Stimulated activated CD8-positive, alpha-beta memory T cell treated with anti-CD3 and anti-CD28 coated beads, Interleukin-4, amount 100 ng/mL, for 1 hour (primary cell): ENCODE measurements at places on chromosomes 5 and 9.

DNA sequence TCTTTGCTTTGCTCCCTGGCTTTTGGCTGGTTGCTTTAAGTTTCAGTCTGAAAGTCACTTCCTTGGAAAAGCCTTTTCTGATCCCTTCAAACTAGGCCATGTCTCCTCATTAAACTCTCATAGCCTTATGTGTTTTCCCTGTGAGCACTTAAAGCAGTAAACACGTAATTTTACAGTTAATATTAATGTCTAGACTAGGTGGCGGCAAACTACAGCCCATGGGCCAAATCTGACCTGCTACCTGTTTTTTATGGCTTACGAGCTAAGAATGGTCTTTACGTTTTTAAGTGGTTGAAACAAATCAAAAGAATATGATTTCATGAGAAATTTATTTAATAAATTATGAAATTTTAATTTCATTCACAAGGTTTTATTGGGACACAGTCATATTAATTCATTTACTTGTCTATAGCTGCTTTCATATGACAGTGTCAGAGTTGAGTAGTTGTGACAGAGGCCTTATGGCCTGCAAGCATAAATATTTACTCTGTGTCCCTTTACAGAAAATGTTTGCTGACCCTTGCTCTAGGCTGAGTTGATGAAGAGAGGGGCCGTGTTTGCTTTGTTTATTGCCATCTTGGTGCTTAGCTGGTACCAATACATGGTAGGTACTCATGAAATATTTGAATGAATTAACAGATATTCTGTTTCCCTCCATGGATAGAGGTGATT is 7.4 kb downstream of the SLC44A1 start:
- DNase-seq = no peak

GRCh38 chr5:147169399-147169798 is 65.4 kb upstream of the STK32A start:
- no peak for DNase-seq

DNA sequence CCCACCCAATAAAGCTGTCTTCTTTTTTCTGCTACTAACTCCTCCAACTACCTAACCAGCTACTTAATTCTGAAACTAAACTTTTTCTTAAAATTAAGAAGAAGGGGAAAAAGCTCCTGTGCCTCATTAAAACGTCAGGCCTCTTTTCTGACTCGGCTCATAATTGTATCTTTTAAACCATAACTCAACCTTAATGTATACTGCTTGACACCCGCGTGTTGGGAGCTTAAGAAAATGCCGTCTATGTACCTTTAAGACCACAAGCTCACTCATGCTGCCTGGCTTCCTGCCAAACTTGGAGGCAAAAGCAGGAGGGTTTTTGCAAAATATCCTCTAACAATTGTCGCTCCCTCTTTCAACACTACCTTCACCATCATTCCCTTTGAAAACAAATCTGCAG is 5.0 kb downstream of the EBF1 start:
- no peak for DNase-seq

DNA sequence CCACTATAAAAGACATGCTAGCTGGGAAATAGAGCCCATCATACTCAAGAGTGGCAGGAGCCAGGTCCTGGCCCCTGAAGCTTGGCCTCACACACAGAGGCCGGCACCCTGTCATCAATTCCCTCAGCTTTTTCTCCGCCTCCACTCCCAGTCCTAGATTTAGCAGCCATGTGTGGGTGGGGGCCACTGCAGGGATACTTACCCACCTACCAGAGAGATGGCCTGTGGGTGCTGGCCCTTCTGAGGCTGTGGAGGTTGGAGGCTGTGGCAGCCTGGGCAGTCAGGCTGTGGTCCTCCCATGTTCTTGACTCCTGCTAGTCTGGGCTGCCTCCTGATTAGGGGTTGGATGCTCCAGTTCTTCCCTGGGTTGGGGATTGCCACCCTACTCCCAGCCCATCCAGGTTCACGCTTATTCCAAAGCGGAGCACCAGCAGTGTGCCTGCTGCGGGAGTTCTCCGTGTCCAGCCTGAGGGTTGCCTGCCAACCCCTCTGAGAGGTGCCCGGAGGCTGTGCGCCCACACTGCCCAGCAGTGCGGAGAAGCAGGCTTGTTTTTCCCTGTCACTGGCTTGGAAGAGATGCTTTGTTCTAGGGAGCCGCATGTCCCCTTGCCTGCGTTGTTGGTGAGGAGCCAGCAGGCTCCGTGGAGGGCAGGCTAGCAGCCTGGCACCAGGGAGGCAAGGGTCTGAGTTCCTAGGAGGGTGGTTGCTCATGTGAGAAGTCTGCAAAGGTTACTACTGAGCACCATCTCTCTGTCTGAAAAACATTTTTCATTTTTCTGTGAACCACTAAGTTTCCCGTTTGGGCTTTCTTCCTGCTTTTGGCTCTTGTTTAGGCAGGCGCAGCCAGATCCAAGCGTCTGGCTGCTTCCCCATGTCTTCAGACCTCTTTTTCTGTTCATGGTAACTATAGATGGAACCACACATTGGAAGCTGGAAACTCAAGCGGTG is 7.5 kb downstream of the SLC22A5 start:
- no peak for DNase-seq

DNA sequence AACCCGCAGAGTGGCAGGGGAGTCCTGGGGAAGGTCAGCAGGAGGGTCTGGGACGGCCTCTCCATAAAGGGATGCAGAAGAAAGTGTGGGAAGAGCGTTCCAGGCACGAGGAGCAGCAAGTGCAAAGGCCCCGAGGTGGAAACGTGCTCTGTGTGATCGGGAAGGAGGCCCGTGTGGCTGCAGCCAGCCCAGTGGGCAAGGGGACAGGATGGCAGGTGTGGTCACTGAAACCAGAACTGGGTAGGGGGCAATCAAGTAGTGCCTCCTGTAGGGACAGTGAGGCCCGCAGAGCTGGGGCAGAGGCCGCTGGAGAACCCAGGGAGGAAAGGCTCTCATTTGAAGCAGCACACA is 16.3 kb upstream of the LAMC3 start:
- DNase-seq = no peak

- no peak for DNase-seq
These were observed 75.3 kb upstream of the GGTA1 start for GRCh38 chr9:121574774-121575519.

- DNase-seq = no peak
These were observed 20.4 kb downstream of the ANKS6 start for GRCh38 chr9:98775831-98776441.

GRCh38 chr5:73417303-73418034 is 31.1 kb downstream of the FOXD1 start:
- DNase-seq = no peak
